ENCODE measurements at places on chromosomes 13 and 19.

DNA sequence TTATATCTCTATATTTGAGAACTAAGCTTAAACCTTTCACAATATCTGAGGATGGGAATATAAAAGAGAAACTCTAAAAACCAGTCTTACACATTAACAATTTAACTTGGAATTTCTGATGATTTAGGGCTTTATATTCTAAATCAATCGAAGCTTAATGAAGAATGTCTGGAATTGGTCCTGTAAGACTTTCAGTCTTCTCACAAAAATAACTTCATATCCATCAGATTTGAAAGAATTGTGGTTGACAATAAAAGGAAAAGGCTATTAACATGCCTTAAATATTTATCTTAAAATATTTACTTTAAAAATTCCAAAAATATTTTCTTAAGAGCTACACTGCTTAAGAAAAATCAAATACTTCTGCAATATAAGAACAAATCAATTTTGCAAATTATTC is 27.3 kb downstream of the MYCBP2 start:
- no peak for DNase-seq

GRCh38 chr13:110307767-110308655 is 927 bp downstream of the COL4A2 start:
- DNase-seq, result no peak

DNA sequence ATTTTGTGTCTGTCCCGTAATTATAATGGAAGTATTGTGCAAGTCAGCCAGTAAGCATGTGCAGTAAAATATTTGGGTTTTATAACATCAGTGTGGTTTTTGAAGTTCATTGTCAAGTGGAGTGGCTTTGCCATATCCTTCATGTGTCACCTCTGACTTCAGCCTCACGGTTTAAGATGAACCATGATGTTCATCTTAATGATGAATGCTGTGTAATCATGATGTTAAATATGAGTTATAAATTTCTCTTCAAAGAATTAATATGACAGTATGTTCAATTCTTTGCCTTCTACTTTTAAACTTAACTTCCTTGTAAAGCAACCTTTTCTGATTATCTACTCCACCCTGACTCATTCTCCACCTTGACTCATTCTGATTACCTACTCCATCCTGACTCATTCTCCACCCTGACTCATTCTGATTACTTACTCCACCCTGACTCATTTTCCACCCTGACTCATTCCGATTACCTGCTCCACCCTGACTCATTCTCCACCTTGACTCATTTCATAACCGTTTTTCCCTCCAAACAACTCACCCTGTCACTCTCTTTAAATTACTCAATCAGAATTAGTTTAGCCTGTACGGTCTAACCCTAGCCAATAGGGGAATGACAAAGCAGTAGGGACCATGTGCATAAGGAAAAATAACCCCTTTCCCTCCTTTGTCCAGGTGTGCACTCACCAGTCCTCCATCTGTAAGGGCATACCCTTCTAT is 50.3 kb upstream of the ANKRD10 start:
- peak; percentile 36 for DNase-seq

DNA sequence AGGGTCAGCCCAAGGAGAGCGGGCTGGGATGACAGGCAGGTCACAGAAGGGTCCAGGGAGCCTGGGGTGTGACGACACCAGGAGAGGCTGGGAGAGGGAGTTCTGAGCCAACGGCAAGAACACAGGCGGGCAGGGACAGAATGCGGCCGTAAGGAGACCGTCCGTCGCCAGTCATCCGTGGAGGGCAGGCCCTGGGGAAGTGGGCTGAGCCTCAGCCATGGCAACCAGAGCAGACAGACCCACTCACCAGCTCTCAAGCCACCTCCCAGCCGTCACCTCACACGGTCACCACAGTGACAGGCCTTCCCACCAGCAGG is 3.7 kb upstream of the TMEM86B start:
- DNase-seq, result no peak

DNA sequence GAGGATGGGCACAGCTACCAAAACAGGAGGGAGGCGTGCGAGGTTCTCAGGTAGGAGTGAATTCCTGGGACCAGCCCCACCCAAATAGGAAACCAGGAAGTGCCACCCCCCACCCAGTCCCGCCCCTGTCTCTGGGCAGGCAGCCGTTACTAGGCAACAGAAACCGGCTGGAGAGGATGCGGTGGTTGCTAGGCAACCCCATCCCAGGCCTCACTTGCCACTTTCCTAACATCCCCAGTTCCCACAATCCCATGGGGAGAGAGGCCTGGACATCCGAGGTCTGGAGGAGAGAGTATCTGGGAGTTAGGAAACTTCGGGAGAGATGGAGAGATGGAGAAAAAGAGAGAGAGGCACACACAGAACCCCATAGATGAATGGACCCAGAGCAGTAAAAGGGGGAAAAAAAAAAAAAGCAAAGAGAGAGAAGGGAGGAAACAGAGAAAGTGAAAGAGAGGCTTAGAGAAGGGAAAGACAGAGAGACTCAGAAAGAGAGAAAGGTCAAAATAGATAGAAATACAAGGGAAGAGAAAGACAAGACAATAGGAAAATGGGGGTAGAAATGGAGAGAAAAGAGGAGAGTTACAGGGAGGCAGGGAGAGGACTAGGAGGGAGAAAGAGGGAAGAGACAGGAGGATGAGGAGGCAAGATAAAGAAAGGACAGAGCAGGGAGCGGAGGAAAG is 3.8 kb downstream of the GRIK5 start:
- no peak for DNase-seq

GRCh38 chr13:111315347-111315995 is 5.0 kb upstream of the TEX29 start:
- no peak for DNase-seq

GRCh38 chr13:25447396-25447795 is 75.6 kb downstream of the ATP8A2 start:
- DNase-seq, result no peak

DNA sequence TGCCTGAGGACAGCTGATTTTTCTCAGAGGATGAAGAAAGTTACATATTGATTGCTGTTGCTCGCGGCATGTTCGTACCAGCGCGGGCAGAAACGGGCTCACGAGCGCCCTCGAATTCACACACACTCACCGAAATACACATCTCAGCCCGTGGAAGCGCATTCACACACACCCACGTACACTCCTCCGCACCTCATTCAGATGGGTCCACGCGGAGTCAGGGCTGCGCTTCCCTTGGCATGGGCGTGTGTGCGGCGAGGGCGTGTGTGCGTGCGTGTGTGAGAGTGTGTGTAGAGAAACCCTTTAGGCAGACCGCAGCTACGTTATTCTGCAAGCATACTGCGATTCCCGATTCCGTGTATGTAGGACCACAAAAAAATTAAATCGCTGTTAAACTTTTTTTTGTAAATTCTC is 2.1 kb upstream of the PCDH17 start:
- no peak for DNase-seq

DNA sequence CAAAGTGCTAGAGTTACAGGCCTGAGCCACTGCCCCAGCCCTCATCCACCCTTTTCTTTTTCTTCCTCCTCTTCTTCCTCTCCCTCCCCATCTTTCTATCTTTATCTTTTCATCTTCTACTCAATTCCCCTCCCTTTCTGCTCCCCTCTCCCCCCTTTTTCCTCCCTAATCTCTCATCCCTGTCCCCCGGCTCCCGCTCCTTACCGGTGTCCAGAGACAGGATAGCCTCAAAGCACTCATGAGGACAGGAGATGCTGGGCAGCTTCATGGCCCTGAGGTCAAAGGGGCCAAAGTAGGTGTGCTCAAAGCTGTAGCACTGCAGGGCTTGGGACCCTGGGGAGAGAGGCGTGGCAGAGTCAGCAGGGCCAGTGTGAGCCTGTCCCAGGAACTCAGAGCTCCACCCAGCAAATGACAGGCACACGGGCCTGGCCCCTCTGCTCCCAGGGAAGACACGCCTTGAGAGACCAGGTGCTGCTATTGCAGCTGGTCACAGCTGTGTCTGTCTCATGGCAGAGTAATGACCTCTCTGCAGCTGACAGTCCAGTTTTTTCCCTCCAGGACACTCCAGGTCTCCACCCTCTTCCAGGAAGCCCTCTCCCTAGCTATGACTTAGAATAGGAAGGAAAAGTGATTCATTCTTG is 2.6 kb downstream of the LYPD5 start:
- DNase-seq, result no peak

DNA sequence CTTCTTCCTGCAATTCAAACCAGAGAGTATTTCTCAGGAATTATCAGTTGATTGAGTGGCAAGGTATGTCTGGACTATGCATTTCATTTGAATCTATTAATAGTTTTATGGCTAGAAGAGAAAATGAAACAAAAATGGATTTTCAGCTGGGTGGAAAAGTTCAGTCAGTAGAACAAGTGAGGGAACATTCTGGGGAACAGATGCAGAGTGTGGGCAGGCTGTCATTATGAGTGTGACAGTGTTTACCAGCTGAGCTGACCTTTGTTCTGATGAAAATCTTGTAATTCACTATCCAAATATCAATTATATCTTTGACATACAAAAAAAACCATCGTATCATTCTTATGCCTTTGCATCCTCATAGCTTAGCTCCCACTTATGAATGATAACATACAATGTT is 2.6 kb upstream of the CLC start:
- no peak for DNase-seq

DNA sequence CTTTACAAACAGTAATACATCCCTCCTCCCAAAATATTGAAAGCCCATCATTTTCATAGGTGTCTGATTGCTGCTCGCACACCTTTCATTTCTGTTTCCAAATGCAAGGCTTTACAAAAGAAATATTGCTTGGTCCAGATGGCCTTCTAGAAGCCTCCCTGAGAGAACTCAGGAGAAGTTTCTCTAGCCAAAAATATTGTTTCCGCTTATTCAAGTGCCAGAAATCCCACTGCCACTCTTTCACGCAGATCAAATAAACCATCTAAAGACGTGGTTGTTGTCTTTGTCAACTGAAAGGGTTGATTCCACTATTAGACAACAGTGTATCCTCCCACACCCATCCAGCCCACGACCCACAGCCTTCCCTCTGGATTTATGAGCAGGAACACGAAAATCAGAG is 96.2 kb downstream of the ZIC5 start:
- no peak for DNase-seq

DNA sequence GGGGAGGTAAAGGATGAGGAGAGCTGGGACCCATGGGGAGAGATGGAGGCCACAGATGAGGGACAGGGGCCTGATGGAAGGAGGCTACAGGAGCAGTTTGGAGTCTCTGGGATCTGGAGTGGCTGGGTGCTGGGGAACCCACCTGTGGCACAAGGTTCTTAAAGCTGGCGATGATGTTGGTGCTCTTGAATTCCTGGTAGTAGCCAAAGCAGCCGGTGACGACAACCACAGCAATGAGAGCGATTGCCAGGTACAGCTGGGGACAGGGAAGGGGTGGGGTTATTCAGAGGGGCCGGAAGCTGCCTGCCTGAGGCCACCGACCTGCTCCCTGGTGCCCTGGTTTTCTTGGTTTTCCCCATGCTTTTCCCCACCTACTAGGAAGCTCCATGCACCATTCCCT is 2.8 kb downstream of the ATP4A start:
- no peak for DNase-seq

DNA sequence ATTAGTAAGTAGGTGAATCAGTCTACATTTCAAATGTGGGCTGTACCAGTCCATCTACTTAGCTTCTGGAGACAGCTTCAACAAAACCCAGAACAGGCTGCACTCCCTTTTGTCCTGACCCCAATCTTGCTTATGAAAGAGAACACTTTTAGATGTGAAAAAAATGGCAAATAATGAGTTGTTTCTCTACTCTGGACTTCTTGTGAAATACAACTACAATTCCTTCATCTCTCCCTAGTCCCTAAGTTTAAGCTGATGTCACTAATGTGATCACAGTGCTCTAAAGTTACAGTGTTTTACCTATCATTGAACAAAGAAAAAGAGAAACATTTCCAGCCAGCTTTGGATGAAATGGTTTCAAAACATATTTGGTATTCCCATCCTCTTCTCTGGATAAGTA is 183.9 kb downstream of the LHFPL6 start:
- DNase-seq, result no peak

GRCh38 chr19:32611161-32611560 is 30.2 kb downstream of the PDCD5 start:
- DNase-seq, result no peak

- DNase-seq, result no peak
Measured at GRCh38 chr19:40954573-40954972, 36.5 kb upstream of the CYP2B6 start.

DNA sequence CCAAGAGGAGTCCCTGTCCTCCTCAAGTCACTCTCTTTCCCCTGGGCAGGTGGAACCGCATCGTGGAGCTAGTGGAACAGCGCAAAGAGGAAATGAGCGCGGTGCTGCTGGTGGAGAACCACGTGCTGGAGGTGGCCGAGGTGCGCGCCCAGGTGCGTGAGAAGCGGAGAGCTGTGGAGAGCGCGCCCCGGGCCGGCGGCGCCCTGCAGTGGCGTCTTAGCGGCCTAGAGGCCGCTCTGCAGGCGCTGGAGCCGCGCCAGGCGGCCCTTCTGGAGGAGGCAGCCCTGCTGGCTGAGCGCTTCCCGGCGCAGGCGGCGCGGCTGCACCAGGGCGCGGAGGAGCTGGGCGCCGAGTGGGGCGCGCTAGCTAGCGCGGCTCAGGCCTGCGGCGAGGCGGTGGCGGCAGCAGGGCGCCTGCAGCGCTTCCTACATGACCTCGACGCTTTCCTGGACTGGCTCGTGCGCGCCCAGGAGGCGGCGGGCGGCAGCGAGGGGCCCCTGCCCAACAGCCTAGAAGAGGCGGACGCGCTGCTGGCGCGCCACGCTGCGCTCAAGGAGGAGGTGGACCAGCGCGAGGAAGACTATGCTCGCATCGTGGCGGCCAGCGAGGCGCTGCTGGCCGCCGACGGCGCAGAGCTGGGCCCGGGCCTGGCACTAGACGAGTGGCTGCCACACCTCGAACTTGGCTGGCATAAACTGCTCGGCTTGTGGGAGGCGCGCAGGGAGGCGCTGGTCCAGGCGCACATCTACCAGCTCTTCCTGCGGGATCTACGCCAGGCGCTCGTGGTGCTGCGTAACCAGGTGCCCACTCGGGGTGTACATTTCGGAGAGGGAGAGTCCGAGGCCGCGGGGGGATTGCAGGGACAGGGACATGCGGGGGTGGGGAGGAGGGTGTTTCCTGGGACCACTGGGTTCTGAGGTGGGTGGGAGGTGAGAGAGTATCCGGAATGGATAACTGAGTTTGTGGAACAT is 52.8 kb downstream of the SPTBN4 start:
- DNase-seq, result no peak

DNA sequence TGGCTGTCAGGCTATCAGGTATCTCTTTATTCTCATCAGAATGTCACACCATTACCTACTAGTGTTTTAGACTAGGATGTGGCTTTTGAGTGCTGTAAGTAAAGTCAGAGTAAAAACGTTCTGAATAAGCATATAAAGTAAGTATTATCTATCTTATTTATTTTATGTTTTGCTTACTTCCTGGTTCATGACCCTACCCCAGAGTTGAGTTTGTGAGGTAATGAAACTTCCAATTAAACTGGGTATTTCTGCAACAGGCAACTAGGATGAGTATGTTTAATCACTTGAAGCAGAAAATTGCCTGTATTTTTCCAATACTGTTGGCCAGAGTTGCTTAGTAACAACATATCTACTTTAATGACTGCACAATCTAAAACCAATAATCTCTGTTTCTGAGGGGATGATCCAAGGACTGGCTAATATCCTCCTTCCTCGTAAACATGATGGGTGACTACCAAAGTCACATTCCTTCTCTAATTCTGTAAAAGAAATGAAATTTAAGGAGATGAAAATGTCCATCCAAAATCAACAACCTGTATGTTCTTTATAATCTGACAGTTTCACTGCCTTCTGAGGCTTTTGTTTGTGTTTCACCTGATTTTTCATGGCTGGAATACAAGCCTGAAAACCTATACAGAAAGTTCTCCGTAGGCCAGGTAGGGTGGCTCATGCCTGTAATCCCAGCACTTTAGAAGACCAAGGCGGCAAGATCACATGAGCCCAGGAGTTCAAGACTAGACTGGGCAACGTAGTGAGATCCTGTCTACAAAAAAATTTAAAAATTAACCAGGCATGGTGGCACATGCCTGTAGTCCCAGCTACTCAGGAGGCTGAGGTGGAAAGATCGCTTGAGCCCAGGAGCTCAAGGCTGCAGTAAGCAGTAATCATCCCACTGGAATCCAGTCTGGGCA is 83.1 kb downstream of the ABCC4 start:
- DNase-seq, result no peak
